ENCODE measurements at places on chromosomes 1 and 21. TPM values are rescaled to one million over a fixed set of nuclear protein-coding genes. Genes with fewer than 3 reads are reported as not detected.
A peak's percentile ranks its signal among the peaks of the same experiment; 100 is the strongest.

DNA sequence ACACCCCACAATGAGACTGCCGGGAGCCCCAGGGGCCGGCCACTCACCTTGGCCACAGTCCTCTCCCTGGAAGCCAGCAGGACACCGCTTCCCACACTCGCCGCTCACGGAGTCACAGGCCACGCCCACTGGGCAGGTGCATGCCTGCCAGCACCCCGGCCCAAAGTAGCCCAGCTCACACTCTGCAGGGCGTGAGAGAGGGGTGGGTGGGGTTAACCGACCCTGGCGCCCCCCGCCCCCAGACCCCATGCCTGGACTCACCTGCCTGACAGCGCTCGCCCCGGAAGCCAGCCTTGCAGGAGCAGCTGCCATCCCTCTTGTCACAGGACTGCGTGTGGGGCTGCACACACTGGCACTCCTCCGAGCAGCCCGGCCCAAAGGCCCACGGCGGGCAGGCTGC, 50.7 kb downstream of the ARHGEF16 start:
- H3K4me1 ChIP-seq = no peaks in the 10 kb centered on the region
- no peak for DNase-seq
- no peaks in the 10 kb centered on the region for H3K27me3 ChIP-seq
- no peak overlapping the region for H3K4me3 ChIP-seq
- no peak overlapping the region for H3K27ac ChIP-seq
- H3K36me3 ChIP-seq = no peaks in the 10 kb centered on the region

- no peak overlapping the region for H3K27ac ChIP-seq
- no peaks in the 10 kb centered on the region for H3K36me3 ChIP-seq
- H3K4me1 ChIP-seq = peaks cover 10% of the 10 kb centered on the region
- no peaks in the 10 kb centered on the region for H3K27me3 ChIP-seq
These were observed 486.4 kb downstream of the PLPP3 start for GRCh38 chr1:56092684-56093570.

- DNase-seq = no peak
- no peaks in the 10 kb centered on the region for H3K27me3 ChIP-seq
- H3K27ac ChIP-seq = no peak overlapping the region
- no peaks in the 10 kb centered on the region for H3K36me3 ChIP-seq
- H3K4me1 ChIP-seq = peaks cover 10% of the 10 kb centered on the region
These were observed 4.8 kb upstream of the GPR37L1 start for GRCh38 chr1:202117898-202118371.

- H3K4me3 ChIP-seq = no peak overlapping the region
- no peak for DNase-seq
- H3K36me3 ChIP-seq = no peaks in the 10 kb centered on the region
- peaks cover 15% of the 10 kb centered on the region for H3K4me1 ChIP-seq
These were observed 52.8 kb downstream of the ARID4B start for GRCh38 chr1:235275223-235275622.

DNA sequence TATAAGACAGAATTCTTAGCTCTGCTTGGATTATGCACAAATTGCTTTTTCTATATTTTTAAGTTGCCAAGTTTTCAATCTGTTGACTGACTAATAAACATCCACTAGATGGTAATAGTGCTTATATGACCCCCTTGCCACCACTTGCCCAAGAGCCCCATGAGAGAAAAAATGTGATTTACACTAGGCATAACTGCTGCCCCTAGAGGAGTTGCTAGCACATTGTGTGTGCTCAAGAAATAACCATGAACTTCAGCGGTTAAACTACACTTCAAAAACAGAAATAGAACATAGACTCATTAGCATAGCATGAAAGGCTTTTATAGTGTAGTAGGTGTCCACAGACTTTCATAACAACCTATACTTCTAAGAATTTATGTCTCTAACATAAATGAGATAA, 61.4 kb downstream of the BRINP3 start:
- no peaks in the 10 kb centered on the region for H3K4me1 ChIP-seq
- no peaks in the 10 kb centered on the region for H3K36me3 ChIP-seq
- H3K4me3 ChIP-seq = no peak overlapping the region
- no peak for DNase-seq
- H3K27ac ChIP-seq = no peak overlapping the region
- H3K27me3 ChIP-seq = no peaks in the 10 kb centered on the region

- H3K4me3 ChIP-seq = no peak overlapping the region
- H3K27ac ChIP-seq = no peak overlapping the region
- H3K27me3 ChIP-seq = no peaks in the 10 kb centered on the region
- peaks cover 12% of the 10 kb centered on the region for H3K4me1 ChIP-seq
- no peak for DNase-seq
These were observed 66.1 kb downstream of the ALG14 start for GRCh38 chr1:95006681-95007080.

DNA sequence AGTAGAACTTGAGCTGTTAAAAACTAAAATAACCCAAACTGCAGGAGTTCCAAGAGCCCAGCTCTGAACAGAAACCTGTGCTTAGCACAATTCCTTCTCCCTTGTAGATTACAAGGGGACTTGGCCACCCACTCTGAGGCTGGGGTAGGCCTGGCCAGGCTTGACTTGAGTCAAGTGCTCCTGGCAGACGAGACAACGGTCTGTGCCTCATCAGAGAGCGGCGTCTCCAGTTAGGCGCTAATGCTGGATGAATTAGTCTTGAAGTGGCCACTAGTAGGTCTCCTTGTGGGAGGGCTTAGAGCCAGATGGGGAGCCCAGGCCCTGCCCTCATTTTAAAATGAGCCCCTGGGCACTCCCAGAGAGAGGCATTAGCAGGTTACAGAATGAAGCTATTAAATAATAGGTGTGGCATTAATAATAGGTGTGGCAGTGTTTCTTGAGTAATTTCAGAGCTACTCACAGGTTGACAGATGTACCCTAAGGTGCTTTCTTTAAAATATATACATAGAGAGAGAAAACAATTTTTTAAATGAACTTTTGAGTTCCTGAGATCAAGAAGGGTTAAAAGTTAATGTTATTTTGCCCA, 1.1 kb downstream of the EEIG2 start:
- peak overlapping the region; percentile 60 for H3K4me3 ChIP-seq
- H3K4me1 ChIP-seq = peaks cover 25% of the 10 kb centered on the region
- no peak overlapping the region for H3K27ac ChIP-seq
- no peaks in the 10 kb centered on the region for H3K36me3 ChIP-seq

- H3K27ac ChIP-seq = no peak overlapping the region
- no peaks in the 10 kb centered on the region for H3K36me3 ChIP-seq
- DNase-seq = no peak
- no peak overlapping the region for H3K4me3 ChIP-seq
These were observed 170.8 kb downstream of the S1PR1 start for GRCh38 chr1:101407505-101408211.

DNA sequence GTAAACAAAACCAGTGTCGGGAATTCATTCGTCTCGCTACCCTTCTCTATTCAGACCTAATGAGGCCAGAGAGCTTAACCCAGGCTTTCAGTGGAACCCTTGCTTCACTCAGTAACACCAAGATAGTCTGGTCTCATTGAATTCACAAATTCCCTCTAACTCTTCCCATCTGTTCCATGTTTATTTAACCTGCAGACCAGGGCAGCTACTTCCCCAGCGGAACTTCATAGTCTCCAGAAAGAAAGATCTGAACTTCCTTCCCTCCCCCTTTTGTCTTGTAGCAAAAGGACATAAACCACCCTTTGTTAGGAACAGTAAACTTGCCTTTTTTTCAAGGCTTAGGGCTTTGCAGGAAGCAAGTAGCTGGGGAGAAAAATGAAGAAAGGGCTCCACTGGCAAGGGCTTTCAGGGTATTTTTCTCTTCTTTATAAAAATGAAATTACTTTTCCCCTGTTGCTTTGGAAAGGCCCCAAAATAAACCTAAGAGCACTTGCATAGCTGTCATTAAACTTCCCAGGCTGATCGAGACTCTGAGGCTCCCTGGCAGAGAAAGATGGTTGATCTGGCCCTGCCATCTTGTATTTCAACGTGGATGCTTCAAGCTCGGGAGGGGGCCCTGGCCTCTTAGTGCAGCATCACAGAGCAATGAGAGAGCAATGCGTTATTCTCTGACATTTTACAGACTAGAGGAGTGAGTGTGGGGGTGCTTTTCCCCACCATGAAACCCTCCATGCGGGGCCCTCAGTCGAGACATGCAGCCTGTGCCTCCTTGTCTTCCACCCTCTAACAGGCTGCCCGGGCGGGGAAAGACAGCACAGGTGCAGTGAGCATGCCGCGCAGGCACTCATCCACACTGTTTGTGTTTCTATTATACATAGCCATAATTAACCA, 30.0 kb downstream of the MIS18A start:
- peak; percentile 62 for DNase-seq
- H3K36me3 ChIP-seq = no peaks in the 10 kb centered on the region
- peaks cover 17% of the 10 kb centered on the region for H3K4me1 ChIP-seq
- H3K27me3 ChIP-seq = no peaks in the 10 kb centered on the region

DNA sequence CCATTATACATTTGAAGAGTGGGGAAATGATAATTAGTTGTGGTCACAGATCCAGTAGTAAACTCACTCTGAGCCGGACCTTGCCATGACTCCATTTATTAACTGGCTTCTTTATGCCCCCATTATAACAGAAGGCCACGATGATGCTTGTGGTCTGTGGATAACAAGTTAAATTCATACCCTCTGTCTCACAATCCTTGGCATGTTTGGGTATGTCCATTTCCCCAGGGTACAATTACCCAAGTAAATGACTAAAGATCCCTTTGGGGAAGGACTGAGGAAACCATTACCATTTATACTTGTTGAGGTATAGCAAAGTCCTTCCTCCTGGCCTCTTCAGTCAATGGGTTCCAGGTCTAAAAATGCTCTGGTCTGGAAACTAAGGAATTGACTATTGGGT, 7.3 kb upstream of the USP1 start:
- no peak overlapping the region for H3K4me3 ChIP-seq
- no peaks in the 10 kb centered on the region for H3K27me3 ChIP-seq
- H3K4me1 ChIP-seq = peaks cover 7% of the 10 kb centered on the region
- no peak for DNase-seq

GRCh38 chr1:175679981-175680652, 63.3 kb downstream of the TNR start:
- H3K4me3 ChIP-seq = no peak overlapping the region
- H3K27ac ChIP-seq = no peak overlapping the region
- no peaks in the 10 kb centered on the region for H3K36me3 ChIP-seq

GRCh38 chr1:248855580-248855979, 3.3 kb downstream of the ZNF692 start:
- H3K4me1 ChIP-seq = peaks cover 11% of the 10 kb centered on the region
- no peak overlapping the region for H3K4me3 ChIP-seq
- no peaks in the 10 kb centered on the region for H3K36me3 ChIP-seq
- no peak overlapping the region for H3K27ac ChIP-seq
- DNase-seq = no peak

- peaks cover 11% of the 10 kb centered on the region for H3K4me1 ChIP-seq
- H3K27me3 ChIP-seq = peaks cover 34% of the 10 kb centered on the region
- no peaks in the 10 kb centered on the region for H3K36me3 ChIP-seq
- no peak for DNase-seq
- H3K27ac ChIP-seq = no peak overlapping the region
These were observed 1.2 kb downstream of the MAST2 start for GRCh38 chr1:45804669-45804969.

DNA sequence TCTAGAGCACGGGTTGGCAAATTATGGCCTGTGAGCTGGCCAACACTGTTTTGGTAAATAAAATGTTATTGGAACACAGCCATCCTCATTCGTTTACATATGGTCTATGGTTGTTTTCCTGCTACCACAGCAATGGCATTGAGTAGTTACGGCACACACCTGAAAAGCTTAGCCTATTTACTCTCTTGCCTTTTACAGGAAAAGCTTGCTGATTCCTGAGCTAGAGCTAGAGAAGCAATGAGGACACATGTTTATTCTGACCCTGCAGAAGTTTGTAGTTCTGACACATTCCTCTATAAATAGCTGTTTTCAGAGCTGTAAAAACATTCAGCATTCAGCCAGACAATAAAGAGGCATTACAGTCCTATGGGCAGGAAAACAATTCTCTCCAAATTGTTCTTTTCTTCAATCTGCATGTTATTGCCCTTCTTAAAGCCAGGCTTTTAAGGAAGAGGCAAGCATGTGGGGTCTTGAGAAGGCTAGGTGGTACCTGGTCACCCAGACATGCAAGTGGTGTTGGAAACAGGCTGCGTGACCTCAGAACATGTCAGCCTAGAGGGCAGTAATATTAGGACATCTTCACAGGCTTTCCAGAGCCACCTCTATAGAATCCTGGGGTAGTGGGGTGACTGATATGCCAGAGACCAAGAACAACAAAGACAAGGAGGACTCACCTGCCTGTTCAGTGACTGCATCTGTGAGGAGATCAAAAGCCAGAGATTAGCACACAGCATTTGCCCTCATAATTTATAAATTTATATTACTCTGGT, 1.6 kb downstream of the FCRL2 start:
- H3K27ac ChIP-seq = no peak overlapping the region
- H3K4me1 ChIP-seq = peaks cover 5% of the 10 kb centered on the region
- no peaks in the 10 kb centered on the region for H3K36me3 ChIP-seq
- no peaks in the 10 kb centered on the region for H3K27me3 ChIP-seq
- no peak for DNase-seq
- H3K4me3 ChIP-seq = no peak overlapping the region

- H3K4me3 ChIP-seq = no peak overlapping the region
- no peak overlapping the region for H3K27ac ChIP-seq
- peak; percentile 91 for DNase-seq
- H3K36me3 ChIP-seq = no peaks in the 10 kb centered on the region
These were observed 3.7 kb upstream of the PPM1J start for GRCh38 chr1:112718691-112719418.

DNA sequence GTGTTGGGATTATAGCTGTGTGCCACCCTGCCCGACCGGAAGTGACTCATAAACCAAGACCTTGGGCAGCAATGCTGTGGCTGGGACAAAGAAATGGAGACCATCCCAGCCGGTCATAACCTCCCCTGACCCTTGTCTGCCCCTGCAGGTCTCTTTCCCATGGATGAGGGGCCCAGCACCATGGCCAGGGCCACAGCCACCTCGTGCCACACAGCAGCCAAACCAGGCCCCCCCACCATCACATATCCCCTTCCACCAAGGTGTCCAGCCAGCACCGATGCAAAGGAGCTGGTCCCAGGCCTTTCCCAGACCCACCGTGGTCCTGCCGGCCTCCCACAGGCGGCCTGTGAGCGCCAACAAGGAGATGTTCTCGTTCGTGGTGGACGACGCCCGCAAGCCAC, 42.2 kb downstream of the FHAD1 start:
- H3K27me3 ChIP-seq = no peaks in the 10 kb centered on the region
- H3K4me1 ChIP-seq = no peaks in the 10 kb centered on the region
- no peaks in the 10 kb centered on the region for H3K36me3 ChIP-seq
- no peak overlapping the region for H3K4me3 ChIP-seq
- DNase-seq = no peak
- no peak overlapping the region for H3K27ac ChIP-seq

The LCE2C gene
- total RNA-seq = not detected

The C1orf116 gene
- total RNA-seq = 0.04 TPM

The LRRC39 gene
- total RNA-seq = 0.87 TPM

The DCAF6 gene
- total RNA-seq = 18.6 TPM

The CHODL gene
- total RNA-seq = 1.6 TPM

Data from neural progenitor cell (in vitro differentiated cells).